HAP-1 (cell line): ENCODE measurements at places on chromosomes 16 and 17.
A peak's percentile ranks its signal among the peaks of the same experiment; 100 is the strongest.

DNA sequence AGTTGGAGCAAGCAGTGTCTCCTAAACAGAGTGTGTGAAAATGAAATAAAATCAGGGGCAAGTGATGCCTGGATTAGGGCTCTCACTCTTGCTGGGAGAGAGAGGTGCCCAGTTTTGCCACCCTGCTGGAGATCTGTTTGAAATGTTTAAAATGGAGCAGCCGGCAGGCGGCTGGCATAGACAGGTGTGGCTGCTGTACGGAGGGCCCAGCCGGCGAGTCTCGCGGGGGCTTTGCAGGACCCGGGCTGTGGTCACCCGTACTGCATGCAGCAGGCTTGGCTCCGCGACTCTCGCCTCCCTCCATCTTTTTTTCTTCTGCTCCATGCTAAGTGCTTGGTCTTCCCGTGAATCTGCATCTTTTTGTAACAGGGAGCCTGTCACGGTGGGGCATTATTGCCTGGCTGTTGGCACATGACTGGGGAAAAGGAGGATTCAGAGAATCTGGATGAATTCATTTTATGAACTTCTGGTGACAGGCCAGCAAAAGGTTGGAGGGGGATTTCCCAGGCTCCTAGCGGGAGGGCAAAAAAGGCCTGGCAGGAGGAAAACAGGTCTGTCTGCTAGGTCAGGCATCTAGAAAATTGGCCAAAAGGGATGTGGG lies 1.8 kb downstream of the ZNRF1 start:
- no peak for DNase-seq

DNA sequence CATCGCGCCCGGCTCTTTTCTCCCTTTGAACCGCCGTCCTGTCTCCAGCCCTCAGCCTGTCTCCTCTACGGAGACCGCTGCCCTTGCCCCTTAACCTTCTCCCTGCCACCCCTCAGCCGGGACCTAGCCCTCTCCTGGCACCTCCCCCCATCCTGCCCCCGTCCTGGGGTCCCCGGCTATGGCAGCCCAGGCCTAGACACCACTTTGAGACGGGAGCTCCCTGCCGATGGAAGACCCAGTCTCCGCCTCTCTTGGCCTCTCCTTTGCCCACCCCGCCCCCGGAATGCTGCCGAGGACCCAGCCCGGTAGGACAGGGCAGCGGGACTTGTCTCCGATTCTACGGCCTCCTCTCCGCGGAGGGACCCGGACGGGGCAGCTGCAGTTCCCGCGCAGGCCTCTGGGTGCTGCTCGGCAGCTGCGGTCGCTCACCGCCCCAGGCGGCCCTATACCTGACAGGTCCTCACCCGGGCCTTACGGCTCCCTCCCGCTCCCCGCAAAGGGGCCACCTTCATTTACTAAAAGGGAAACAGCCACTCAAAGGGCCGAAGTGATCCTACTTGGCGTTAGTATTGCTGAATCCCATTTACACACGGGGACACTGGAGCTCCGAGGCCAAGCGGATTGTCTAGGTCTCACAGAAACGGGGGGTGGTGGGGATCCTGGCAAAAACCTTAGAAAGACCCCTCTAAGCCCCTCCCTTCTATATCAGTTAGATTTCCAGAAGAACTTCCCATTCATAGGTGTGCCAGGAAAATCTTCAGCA lies 32.6 kb upstream of the TAC4 start:
- peak; percentile 73 for DNase-seq

DNA sequence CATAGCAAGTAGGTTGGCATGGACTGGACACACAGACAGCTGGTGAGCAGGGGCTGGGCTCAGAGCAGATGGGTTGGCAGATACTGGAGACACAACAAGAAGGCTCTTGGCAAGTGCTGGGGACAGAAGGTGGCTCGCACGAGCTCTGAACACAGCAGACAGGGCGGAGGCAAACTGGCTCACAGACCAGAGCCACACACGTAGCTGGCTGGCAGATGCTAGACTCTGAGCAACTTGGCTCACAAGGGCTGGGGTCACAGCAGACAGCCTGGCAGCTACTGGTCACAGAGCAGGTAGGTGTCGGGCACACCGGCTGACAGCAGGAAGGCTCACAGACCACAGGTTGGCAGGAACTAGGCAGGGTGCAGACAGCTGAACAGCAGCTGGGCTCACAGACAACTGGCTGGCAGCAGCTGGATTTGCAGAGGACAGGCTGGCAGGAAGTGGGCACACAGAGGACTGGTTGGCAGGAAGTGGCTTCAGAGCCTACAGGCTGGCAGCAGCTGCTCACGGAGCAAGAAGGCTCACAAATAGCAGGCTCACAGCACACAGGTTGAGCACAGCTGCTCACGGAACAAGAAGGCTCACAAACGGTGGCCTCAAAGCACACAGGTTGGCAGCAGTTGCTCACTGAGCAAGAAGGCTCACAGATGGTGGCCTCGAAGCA lies 725 bp downstream of the KRTAP16-1 start:
- no peak for DNase-seq

DNA sequence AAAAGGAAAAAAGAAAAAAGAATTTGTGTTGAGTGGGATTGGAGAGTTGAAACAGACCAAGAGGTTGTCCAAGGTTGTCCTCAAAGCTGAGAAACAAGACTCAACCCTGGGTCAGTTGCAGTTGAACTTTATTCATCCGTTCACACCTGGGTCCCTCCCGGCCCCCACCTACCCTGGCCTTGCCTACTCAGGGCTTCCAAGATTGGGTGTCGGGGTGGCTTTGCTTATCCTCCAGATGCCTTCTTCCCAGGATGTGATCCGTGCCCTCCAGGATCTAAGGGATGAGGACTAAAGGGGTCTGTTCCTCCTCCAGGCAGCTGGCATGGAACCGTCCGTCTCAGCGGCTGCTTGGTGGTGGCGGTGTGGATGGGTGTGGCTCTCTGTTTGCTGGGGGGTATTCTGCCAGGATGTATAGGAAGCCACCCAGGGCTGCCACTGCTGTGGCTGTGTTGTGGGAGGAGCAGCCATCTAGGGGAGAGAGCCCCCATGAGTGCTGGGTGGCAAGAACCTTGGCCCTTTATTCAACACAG lies 10.3 kb upstream of the NAGPA start:
- DNase-seq, result no peak

DNA sequence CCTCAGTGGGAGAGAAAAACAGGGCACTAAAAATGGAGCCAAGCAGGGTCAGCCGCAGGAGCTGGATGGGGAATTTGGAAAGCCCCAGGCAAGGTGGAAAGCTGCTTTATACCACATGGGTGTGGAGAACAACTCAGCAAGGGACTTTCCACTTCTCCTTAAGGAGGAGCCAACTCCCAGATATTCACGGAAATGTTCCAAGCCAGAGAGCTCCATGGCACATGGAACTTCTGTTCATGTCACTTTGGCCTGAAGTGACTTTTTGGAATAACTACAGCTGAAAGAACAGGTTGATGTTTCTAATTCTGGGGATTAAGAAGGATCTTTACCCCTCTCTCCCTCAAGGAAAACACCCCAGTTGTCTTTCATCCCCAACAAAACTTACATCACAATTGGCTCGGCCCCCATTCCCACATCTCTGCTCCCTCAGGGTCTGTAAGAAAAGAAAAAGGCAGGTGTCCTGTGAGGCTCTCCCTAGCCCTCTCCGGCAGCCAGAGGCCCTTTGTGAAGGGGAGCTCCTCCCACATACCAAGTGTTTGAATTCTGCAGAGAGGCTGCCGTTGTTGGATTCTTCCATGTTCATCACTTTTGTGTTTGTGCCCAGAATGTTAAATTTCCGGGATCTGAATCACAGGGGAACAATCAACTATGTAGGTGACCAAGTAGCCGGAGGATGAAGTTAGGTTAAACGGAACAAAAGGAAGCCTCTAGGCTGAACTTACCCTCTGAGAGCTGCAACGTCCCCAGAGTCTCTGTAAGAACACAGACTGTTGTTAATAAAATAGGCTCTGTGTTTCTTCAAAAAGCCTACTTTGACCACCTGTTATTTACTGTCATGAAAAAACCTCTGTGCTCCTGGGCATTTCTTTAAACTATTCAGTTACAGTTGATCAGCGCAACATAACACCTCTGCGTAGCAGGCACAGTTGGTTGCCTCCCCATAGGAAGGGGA lies 41.0 kb downstream of the STAT5A start:
- DNase-seq, result peak; percentile 85

GRCh38 chr17:77480199-77480508 lies 339.4 kb downstream of the SEC14L1 start:
- no peak for DNase-seq

- DNase-seq, result peak; percentile 89
Measured at GRCh38 chr16:84013787-84014569, 28.6 kb downstream of the SLC38A8 start.

- DNase-seq, result no peak
Measured at GRCh38 chr17:76371656-76372628, 12.5 kb upstream of the SPHK1 start.

GRCh38 chr16:89442990-89443726 lies 47.2 kb downstream of the ANKRD11 start:
- peak; percentile 85 for DNase-seq

DNA sequence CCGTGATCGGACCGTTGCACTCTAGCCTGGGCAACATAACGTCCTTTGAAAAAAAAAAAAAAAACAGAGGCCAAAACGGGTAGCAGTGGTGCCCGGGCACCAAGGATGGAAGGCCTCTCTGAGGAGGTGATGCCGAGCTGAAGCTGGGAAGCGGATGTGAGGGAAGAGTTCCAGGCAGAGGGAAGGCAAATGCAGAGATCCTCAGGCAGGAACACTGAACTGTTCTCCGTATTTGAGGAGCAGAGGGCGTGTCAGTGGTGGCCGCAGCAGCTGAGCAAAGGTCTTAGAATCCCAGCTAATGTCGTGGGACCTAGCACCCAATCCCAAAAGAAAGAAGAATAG lies 656 bp upstream of the KCTD13 start:
- DNase-seq, result no peak

GRCh38 chr16:57677622-57678369 lies 9.7 kb downstream of the ADGRG3 start:
- DNase-seq, result no peak
